ENCODE measurements at places on chromosomes 12 and 14.

DNA sequence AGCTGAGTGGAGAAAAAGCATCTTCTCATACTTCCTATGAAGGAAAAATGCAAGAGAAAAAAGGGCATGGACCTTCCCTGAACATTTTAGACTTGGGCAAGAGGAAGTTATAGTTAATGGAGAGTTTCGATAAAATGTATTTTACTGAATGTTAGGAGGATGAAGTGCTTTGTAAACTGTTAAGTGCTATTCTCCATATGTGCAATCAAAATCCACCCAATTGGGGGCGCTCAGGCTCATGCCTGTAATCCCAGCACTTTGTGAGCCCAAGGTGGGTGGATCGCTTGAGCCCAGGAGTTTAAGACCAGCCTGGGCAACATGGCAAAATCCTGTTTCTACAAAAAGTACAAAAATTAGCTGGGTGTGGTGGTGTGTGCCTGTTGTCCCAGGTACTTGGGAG is 1.9 kb upstream of the CNPY2 start:
- no peak for DNase-seq

- DNase-seq, result peak; percentile 56
These were observed 511 bp downstream of the ANO6 start for GRCh38 chr12:45216230-45216982.

- no peak for DNase-seq
These were observed 38.7 kb downstream of the LGR5 start for GRCh38 chr12:71478270-71478669.

DNA sequence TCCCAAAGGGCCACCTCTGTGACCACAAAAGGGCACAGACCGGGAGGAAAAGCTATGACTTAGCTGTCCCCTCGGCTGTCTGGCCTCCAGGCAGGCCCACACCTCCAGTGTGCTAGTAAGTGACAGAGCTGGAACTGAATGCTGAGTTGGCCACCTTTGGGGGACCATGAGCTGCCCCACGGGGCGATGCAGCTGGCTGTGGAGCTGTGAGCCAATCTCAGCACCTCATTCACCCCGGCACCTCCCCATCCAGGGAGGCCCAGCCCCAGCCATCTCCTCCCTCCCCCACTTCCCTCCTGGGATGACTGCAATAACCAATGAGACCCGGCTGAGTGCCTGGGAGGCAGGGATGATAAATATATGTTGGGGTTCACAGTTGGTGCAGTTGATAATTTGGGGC is 12.2 kb upstream of the TESC start:
- DNase-seq, result no peak

DNA sequence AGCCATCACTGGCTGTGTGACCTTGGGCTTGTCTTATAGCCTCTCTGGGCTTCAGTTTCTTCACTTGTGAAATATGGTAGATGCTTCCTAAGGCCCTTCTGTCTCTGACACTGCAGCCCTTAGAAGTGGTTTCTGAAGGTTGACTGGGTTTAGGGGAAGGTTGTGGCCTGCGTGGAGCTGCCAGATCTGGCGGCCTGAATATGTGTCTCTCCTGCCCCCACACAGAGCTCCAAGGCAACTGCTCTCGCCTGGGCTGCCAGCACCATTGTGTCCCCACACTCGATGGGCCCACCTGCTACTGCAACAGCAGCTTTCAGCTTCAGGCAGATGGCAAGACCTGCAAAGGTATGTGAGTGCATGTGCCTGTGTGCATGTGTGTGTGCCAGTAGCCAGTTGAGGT is 4.0 kb downstream of the LRP1-AS start:
- DNase-seq, result no peak

DNA sequence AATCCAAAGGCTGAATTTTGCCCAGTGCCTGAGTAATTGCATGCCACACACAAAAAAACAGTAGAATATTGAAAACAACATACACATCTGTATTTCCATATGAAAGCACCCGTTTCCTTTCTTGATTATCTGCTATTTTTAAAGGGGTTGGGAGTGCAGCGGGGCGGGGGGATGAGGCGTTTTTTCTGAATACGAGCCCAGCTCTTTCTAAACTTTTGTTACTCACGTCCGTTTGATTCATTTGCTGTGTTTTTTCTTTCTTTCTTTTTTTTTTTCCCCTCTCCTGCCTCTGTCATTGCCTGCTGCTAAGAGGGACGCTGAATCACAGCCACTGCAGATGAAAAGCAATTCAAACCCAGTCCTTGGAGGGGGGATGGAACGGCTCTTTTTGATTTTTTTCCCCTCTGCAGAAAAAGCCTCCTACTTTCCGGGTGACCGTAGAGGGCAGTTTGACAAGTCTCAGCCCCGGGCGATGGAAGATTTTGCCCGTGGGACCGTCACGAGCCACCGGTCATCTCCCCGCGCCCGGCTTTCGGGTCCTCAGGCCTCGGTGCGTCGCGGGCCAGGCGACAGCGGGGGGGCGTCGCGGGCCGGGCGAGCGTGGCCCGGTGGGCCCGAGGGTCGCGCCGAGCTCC is 572 bp upstream of the RASSF8 start:
- DNase-seq, result peak; percentile 22

- DNase-seq, result no peak
These were observed 159.8 kb downstream of the KCNH5 start for GRCh38 chr14:62885451-62885850.

- no peak for DNase-seq
These were observed 3.2 kb downstream of the TMEM19 start for GRCh38 chr12:71688961-71689570.

DNA sequence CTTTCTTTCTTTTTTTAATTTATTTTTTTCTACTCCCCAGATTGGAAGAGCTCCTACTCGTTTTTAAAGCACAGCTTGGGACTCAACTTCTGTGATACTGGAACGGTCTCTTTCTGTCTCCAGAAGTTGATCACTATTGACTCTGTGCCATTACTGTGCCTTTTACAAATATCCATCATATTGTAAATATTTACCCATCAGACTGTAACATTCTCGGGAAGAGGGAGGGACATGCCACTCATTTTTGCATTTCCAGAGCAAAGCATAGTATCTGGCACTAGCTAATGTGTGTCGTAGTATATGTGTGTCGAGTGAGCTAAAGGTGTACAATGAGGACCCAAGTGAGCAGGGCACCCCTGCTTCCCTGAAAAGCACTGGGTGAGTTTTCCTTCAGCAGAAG is 24.0 kb upstream of the GSG1 start:
- no peak for DNase-seq

DNA sequence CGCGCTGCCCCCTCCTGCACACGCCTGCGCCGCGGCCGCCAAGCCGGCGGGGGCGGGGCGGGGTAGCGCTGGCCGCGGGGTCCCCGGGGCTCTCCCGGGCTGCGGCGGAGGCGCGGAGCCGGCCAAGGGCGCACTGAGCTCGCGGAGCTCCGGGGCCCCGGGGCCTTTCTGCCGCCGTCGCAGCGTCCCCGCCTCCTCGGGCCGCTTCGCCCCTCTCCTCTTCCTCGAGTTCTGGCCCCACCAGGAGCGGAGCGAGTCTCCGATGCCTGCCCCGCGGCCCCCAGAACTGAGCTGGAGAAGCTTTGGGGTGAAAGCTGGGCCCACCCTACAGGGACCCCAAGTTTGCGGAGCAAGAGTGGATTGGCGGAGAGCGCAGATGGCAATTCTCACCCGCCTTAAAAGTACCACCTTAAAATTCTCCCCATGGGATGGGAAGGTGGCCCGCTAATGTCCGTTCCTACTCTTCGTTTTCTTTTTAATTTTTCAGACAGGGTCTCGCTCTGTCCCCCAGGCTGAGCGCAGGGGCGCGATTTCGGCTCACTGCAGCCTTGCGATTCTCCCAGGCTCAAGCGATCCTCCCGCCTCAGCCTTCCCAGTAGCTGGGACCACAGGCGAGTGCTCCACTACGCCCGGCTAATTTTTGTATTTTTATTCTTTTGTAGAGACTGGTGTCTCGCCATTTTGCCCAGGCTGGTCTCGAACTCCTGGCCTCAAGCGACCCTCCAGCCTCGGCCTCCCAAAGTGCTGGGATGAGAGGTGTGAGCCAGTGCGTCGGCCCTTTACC is 129.6 kb downstream of the NDUFA12 start:
- DNase-seq, result peak; percentile 92

DNA sequence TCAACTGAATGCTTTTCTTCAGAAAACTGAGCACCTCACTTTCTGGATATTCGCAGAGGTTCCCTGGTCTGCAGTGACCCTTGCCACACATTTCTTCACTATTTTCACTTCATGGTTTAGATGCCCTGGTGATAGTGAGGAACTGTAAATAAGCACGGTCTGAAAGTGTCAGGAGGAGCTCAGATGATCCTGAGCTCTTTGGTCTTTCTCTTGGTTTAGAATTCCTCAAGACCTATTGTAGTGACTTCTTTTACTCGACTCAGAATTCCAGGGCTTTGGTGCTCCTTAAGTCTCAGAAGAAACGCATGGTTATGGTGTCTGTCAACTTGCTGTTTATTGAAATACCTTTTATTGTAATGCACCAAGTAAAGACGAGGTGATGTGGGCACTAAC is 84.0 kb downstream of the SAMD4A start:
- DNase-seq, result no peak

DNA sequence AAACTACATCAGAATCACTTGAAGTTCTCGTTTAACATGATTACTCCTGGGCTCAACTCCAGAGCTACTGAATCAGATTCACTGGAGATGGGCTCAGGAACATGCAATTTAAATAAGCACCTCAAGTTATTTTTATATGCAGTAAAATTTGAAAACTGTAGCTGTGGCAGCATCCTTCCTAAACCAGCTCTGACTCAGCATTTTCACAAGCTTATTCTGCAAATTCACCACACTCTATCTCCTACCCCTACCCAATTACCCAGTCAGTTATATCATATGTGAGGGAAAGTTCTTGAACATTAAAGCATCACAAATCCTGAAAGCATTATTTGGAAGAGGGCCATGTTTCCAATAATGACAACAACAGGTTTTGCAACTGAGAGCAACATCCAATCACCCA is 24.2 kb upstream of the LRRC9 start:
- no peak for DNase-seq

GRCh38 chr14:98466807-98467206 is 805.2 kb downstream of the BCL11B start:
- no peak for DNase-seq

DNA sequence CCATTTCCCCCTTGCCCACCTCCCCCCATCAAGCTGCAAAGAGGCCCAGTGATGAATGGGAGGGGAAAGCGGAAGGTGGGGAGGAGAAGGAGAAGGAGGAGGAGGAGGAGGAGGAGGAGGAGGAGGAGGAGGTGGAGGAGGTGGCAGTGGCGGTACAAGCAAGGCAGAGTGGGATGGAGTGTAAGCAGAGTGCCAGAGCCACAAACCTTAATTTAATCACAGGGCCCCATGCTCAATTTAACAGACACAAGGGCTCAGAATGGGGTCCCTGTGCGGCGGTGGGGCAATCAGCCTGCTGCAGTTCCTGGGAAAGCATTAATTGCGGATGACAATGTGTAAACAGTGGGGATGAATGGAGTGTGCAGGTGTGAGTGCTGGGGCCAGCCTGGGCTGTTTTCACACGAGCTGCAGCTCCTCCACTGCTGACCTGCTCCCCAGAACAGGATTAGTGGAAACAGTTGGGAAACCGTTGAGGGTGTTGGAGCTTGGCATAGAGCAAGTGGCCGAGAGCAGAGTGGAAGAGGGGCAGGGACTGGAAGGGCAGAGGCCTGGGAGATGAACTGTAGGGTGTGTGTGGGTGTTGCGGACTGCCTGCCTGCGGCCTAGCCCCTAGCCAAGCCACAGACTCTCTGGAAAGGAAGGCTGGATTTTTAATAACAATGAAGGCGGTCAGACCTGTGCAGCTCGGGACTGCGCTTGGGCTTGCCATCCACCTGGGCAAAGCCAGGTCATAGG is 36.4 kb upstream of the SMOC1 start:
- DNase-seq, result no peak

GRCh38 chr14:99930420-99931274 is 134.6 kb upstream of the EVL start:
- peak; percentile 78 for DNase-seq

- DNase-seq, result peak; percentile 92
These were observed 5.6 kb upstream of the LBHD2 start for GRCh38 chr14:103078420-103078749.

- DNase-seq, result peak; percentile 62
These were observed 9.2 kb upstream of the ALDH2 start for GRCh38 chr12:111757361-111758119.

- DNase-seq, result no peak
These were observed 46.6 kb downstream of the SUSD6 start for GRCh38 chr14:69657950-69658355.

DNA sequence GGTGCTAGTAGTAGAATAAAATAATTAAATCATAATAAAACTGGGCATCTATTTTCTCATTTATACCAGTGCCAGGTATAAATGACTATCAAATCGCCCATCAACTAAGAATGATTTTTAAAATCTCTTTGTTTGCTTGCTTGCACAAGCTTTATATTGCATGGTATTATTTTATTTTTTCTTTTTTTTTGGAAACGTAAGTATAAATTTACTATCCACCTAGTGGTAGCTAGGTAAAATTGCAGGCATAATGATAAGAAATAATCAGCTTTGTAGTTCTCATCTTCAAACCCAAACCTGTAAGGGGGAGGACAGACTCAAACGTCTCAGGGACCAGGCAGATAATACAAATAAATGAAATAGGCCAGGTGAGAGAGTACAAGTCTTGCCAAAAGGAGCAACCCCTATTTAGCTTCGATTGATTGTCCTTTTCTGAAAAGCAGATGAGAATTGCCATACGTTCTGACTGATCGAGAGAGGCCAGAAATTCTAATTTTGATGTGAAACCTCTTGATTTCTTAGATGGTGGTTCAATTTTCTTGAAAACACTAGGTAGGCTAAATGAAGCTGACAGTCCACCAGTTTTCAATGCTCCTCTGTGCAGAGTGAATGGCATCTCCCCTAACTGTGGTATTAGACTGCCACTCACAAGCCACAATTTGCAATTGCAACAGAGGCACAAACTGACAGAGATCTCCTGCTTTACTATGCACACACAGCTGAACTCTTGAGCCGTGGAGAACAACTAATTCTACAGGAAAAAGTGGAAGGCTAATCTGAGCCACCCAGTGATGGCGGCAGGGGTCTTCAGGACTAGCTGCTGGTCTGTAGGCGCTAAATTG is 189.3 kb downstream of the DACT1 start:
- no peak for DNase-seq

DNA sequence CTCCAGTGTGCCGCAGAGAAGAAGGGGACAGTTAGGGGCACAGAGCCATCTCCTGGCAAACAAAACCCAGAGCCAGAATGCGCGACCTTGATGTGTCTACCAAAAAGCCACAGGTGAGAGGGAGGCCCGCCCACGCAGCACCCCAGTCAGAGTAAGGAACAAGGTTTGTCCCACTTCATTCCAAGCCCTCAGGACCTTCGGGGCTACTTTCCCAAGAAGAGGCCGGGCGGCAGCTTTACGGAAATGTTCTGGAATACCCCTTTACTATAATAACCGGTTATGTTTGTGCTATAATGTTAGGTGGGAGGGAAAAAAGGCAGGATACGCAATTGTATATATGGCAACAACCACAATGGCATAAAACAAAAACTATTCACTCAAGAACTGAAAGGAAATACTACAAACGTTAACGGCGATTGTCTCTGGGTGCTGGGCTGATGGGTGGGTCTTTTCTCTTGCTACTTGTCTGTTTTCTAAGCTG is 12.3 kb downstream of the CCDC88C start:
- no peak for DNase-seq

- no peak for DNase-seq
These were observed 372.3 kb downstream of the RPL10L start for GRCh38 chr14:46279327-46279726.
